OCI-LY7 (cell line): ENCODE measurements at places on chromosomes 5 and 9.

DNA sequence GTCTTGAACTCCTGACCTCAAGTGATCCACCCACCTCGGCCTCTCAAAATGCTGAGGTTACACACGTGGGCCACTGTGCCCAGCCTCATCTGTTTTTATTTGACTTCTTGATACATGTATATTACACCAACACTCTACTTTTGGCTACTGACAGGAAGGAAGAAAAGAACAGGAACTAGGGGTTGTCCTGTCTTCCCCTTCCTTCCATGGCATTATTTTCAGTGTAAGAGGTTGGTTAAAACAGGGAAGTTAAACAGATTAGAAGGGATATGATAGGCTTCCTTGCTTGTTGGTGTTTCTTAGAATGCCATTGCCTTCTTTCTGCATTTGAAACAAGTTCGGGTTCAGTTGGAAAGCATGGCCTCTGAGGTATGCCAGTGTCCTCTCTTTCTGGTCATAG, 312.8 kb downstream of the NDUFS4 start:
- DNase-seq, result no peak

GRCh38 chr5:86461169-86461956, 156.4 kb upstream of the COX7C start:
- DNase-seq, result no peak

GRCh38 chr5:135761746-135762145, 72.7 kb upstream of the SLC25A48 start:
- DNase-seq, result no peak

DNA sequence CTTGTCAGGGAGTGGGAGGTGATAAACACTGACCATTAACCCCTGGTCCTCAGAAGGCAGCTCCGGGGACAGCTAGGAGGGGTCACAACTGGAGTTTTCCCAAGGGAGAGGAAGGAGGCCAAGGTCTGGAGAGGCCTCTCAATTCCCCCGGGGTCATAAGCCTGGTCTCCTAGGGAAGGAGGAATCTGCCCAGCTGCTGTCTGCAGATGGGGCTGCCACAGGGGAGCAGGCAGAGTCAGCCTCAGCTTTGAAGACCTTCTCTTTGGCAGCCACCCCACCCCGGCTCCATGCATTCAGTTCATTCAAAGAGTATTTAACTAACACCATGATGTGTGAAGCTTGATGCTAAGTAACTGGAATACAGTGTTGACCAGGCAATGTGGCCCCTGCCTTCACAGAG, 74.6 kb upstream of the HSPA9 start:
- DNase-seq, result no peak

GRCh38 chr5:157648275-157648990, 3.8 kb downstream of the SOX30 start:
- DNase-seq, result no peak

DNA sequence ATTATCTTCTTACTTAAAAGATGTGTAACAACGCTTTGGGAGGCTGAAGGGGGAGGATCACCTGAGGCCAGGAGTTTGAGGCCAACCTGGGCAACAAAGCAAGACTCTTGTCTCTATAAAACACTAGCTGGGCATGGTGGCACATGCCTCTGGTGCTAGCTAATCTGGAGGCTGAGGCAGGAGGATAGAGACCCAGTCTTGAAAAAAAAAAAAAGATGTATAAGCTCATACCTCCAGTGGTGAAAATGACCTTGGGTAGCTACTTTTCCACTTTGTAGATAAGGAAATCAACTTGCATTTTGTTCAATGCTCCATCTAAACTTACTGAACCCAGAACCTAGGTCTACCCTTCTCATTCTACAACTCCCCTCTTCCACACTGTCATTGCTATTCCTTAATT, 16.6 kb downstream of the ARRDC3 start:
- no peak for DNase-seq

DNA sequence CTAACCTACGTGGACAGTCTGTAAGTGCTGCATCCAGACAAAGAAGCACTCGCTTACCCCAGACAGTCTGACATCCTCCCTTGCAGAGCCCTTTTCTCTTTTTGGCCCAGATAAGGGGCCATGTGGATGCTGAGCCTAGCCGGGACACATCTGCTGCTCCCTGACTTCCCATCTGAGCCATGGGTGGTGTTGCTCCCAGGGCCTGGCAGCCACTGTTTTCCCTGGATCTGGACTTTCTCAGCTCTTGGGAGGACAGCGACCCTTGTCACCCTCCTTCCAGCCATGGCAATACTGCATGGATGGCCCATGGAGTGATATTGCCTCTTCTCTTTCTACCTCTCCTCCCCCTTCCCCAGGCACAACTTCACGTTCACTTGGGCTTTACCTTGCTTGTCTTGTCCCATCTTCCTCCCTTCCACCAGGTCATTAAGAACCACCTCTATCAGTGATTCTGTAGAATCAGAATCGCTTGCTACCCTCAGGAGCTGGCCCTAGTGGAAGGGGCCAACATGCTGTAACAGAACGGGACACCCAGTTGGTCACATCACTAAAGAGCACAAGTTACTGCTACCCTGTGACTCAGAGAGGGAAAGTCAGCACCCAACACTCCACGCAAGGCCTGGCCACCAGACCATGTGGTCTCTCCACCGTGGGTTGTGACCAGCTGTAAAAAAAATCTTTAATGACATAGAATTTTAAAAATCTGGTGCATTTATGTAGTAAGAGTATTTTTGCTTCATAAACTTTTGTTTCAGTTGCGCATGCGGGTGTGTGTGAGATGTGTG, 4.4 kb downstream of the NEURL1B start:
- no peak for DNase-seq

DNA sequence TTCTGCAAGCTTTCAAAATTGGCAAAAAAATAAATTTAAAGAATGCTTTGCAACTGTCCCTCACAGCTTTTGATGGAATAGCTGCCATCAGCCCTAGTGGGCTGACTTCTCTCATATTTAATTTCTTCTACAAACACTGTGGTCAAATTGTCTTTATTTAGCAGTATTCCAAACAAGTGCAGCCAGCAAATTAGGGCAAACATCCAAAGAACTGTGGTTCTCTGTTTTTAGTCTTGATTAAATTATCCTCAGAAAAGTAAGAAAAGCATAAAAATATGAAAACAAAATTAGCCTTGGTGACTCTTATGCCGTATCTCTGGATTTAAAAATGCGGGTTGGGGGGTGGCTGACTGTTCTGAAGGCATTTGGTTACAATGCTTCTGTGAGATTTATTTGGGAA, 95.8 kb upstream of the RETREG1 start:
- no peak for DNase-seq

GRCh38 chr5:93622240-93622885, 39.3 kb downstream of the NR2F1 start:
- DNase-seq, result peak; percentile 2

GRCh38 chr9:92097997-92098482, 17.2 kb downstream of the SPTLC1 start:
- no peak for DNase-seq

- no peak for DNase-seq
These were observed 7.2 kb upstream of the LCN2 start for GRCh38 chr9:128142061-128142460.

- no peak for DNase-seq
These were observed 268.6 kb upstream of the DAPK1 start for GRCh38 chr9:87229108-87229507.

- no peak for DNase-seq
These were observed 80.0 kb upstream of the JAK2 start for GRCh38 chr9:4905135-4905490.

GRCh38 chr9:32526041-32526706, at the start of gene RIGI:
Gene RIGI (minus strand): TSS chr9:32526196. CDS start chr9:32526166, 30 bp downstream.
- peak; percentile 71 for DNase-seq

DNA sequence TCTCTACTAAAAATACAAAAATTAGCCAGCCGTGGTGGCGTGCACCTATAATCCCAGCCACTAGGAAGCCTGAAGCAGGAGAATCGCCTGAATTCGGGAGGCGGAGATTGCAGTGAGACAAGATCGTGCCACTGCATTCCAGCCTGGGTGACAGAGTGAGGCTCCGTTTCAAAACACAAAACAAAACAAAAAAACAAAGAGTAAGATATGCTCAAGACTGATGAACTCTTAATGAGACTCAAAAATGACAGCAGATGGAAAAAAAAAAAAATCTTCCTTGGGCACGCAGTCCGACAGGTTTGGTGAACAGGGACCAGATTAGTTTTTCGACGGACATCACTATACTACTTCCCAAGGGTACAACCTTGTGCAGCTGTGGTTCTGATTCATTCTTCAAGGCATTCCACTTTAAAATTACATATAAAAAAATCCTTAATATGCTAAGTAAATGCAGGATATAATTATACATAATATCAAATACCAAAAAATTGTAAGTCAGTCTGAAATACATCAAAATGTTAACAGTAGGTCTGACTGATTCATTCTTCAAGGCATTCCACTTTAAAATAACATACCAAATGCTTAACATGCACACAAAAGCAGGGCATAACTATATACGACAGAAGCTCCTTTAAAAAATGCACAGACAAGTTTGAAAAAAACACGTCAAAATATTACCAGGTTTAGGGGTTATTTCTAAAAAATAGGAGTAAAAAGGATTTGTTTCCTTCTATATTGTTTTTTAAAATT, 12.3 kb downstream of the PSIP1 start:
- no peak for DNase-seq

GRCh38 chr9:124191691-124192395, 65.9 kb upstream of the NEK6 start:
- DNase-seq, result no peak

DNA sequence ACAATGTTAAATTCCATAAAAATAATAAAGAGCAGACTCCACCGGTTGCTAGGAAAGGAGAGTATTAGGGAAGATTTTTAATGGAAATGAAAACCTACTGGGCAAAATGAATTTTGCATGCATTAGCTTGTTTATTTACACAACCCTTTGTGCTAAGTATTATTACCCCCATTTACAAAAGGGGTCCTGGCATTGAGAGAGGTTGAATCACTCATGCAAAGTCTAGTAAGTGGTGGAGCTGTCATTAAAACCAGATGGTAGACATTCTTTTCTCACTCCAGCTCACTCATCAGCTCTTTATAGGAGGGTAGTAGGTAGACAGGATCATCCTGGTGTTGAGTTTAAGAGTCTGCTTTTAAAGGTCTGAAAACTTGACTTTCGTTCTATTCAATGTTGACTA, 395.1 kb downstream of the PLK2 start:
- DNase-seq, result no peak

DNA sequence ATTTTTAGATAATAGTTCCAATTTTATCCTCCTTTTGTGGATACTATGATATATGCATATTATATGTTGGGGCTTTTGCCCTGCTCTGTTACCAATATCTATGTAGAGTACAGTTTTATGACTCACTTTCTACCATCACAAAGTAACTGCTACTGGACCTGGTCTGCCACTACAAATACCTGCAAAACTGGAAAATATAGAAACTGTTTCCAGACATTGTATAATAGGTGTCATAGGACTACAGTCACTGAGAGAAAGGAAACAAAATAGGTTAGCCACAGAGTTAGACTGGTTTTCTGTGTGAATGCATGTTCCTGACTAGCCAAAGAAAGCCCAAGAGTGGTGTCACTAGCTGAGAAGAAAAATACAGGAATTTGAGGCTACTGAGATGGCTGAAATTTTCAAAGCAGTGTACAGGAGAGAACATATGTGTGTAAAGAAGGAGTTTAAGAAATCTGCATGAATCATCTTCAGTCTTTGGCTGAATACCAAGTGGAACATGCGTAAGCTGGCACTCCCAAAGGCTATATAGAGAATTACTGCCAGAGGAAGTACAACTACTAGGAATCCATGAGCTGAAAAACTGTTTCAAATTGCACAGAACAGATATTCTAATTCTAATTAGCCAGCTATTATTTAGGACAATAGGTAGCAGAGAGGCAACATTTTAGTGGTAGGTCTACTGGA, 29.0 kb upstream of the FAM174A start:
- no peak for DNase-seq

DNA sequence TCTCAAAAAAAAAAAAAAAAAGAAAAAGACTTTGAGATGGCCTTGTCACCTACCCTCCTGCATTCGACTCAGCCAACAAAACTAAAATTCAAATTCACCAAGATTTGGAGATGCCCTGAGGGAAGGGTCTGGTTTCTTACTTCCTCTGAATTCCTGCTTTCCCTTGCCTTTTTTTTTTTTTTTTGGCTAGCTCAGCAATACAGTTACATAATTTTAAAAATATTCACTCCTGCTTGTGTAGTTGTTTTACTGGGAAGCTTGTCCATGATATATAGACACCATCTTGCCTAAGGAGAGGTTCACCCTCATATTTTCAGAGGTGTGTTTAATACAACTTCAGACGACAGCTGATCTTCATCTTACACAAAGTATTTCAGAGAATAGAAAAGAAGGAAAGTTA, 21.3 kb upstream of the SERINC5 start:
- no peak for DNase-seq

DNA sequence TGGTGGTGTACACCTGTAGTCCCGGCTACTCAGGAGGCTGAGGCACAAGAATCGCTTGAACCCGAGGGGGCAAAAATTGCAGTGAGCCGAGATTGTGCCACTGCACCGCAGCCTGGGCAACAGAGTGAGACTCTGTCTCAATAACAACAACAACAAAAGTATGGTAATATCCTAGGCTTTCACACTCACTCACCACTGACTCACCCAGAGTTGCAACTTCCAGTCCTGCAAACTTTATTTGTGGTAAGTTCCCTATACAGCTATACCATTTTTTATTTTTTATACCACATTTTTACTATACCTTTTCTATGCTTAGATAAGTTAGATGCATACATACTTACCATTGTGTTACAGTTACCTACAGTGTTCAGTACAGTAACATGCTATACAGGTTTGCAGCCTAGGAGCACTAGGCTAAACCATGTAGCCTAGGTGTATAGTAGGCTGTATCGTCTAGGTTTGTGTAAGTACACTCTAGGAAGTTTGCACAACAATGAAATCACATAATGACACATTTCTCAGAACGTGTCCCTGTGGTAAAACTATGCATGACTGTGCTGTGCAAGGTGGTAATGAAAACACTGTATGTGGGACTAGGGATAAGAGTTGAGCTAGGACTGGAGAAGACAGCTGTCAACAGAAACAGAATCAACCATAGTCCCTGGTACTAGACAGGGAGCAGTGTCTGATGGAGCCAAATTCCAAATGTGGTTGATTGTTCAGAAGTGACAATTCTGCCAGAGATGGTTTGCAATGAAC, 109.5 kb upstream of the RAD23B start:
- no peak for DNase-seq

DNA sequence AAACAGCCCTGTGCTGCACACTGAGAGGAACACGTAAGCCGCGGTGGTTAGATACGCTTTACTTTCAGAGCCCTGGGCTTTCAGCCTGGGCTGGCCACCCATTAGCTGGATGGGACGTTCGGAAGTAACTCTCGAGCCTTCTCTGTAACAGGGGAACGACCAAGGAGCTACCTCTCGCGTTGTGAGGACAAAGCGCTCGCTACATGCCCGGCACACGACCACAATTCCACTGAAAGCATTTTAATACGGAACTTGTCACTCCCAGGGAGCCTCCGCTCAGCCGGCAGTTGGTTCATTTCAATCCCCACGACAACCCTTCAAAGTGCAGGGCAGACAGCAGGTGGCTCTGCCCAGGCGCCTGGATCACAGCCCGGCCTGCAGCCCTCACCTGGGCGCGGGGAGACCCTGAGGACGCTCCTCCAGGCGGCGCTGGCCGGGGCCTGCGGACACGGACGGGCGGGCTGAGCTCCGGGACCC, 368 bp downstream of the SURF1 start:
- peak; percentile 62 for DNase-seq

- DNase-seq, result no peak
These were observed 146.4 kb upstream of the SHB start for GRCh38 chr9:38215465-38215864.

- DNase-seq, result peak; percentile 55
These were observed 3.5 kb upstream of the BASP1 start for GRCh38 chr5:17213938-17214337.
